ENCODE measurements at places on chromosomes 5 and 9. TPM values are rescaled to one million over a fixed set of nuclear protein-coding genes. Genes with fewer than 3 reads are reported as not detected.
A peak's percentile ranks its signal among the peaks of the same experiment; 100 is the strongest.

Gene LRRC8A
- 61.5 TPM for total RNA-seq

Gene CACNA1B
- 3.6 TPM for total RNA-seq

Gene GZMA
- total RNA-seq, result 0.36 TPM

Gene DND1
- total RNA-seq, result 0.28 TPM

Gene GMCL2
- not detected for total RNA-seq

Gene CER1
- total RNA-seq, result 694 TPM

Gene KCNMB1
- total RNA-seq, result not detected

GRCh38 chr5:151912360-151912759 is 12.3 kb downstream of the GLRA1 start:
- no peak for DNase-seq

DNA sequence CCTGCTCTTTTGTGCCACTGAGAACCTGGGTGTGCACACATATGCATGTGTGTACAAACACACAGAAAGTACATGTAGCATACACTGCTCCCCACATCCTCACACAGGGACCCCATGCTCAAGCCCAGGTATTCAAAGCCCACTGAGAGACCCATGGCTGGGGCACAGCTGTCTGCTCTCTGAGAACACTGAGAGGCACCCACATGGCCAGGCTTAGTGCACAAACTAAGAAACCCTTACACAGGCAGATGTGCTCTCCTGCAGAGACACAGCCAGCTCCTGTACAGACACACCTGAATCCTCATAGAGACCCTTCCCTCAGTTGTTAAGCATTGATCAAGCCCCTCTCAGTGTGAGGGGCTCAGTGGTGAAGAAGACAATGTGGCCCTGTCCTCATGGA is 92.5 kb downstream of the CACNA1B start:
- DNase-seq, result no peak

GRCh38 chr5:126694403-126694802 is 82.5 kb upstream of the LMNB1 start:
- peak; percentile 13 for DNase-seq

- DNase-seq, result no peak
Measured at GRCh38 chr9:81427870-81428269, 261.5 kb downstream of the TLE1 start.

- no peak for DNase-seq
Measured at GRCh38 chr5:9533096-9533495, 12.8 kb downstream of the SEMA5A start.

DNA sequence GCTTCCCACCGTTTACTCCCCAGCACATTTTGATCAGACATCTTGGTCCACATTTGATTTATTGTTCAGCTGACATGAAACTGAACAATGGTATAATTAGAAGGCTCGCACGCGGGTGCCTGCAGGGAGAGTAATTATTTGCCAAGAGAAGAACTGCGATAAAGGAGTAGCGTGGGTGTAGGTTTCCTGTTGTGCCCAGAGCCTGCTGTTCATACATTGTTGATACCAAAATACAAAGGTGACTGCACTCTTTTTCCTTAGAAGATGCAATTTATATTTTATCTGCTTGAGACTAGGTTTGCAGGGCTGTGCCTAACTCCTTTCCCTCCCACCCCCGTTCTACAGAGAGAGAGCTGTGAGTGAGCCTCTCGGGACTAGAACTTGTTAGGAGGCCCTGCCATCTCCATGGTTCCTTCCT is 241.8 kb upstream of the MSX2 start:
- no peak for DNase-seq

GRCh38 chr9:37798677-37799076 is 1.9 kb upstream of the DCAF10 start:
- no peak for DNase-seq

- no peak for DNase-seq
Measured at GRCh38 chr5:55903121-55903701, 52.1 kb downstream of the IL31RA start.

- DNase-seq, result no peak
Measured at GRCh38 chr5:158179271-158179670, 320.3 kb upstream of the CLINT1 start.

- peak; percentile 81 for DNase-seq
Measured at GRCh38 chr5:80204808-80205614, 50.8 kb downstream of the SERINC5 start.

- peak; percentile 88 for DNase-seq
Measured at GRCh38 chr5:100430268-100431195, 104.6 kb upstream of the FAM174A start.

DNA sequence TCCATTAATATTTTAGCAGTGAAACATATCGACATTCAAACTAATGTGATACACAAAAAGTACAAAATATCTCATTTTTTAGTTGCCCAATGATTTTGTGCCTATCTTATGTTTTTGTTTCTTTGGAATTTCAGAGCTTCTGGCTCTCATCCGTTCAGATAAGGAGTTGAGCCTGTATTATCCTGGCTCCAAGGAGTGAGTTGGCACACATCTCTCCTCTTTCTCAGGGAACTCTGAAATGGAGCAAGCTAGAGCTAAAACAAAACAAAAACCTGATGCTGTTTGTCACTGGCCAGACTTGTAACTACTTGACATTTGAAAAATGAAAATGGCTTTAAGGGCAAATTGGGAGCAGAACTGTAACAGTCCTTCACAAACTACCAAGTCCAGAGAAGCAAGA is 131.3 kb upstream of the SLC28A3 start:
- DNase-seq, result no peak

DNA sequence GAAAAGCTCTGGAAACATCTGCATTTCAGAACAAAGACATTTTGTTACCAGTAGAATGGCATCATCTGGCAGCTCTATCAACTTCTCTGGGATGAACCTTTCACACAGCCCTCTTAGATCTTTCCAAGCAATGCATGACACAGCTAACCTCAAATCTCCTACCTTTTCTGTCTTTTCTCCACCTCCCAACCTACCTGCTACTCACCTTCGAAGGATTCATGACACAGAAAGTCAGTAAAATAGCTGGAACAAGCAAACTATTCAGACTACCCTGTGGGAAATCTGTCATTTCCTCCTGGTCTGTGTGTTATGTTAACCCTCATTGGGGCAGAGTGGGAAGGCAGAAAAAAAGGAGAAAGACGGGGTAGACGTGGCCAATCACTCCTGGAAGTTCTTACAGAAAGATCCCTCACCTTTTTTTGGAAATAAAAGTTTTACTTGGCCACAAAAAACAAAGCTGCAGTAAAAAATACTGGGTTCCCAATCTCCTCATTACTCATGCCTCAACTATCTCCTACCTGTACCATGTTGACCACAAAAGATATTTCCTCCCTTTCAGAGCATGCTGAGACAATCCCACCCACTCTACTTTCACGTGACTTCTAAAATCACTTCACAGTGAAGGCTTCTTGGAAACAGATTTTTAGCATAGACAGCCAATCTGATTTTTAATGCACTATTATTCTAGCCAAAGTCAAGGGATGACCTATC is 362.1 kb upstream of the RFX3 start:
- DNase-seq, result no peak

DNA sequence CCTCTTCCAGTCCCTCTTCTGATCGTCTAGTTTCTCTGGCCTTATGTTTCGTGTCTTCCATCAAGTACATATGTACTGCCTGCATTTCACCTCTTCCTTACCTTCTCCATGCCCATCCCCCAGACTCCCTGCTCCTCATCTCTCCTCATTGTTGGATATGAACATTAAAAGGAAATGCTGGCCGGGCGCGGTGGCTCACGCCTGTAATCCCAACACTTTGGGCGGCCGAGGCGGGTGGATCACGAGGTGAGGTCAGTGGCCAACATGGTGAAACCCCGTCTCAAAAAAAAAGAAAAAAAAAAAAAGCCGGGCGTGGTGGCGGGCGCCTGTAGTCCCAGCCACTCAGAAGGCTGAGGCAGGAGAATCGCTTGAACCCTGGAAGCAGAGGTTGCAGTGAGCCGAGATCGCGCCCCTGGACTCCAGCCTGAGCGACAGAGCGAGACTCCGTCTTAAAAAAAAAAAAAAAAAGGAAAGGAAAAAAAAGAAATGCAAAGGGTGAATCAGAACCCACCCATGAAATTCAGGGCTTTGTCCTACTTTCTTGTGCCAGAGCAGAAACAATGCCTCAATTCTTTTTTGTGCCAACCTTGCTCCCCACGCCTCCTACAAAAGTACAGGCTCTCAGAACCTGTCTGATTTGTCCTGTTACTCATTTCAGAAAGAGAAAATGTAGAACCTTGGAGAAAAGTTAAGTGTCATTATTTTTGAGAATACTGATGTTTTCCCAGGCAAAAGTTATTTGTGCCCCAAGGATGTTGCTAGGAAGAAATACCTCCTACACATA is 1.5 kb upstream of the ZFR start:
- no peak for DNase-seq

DNA sequence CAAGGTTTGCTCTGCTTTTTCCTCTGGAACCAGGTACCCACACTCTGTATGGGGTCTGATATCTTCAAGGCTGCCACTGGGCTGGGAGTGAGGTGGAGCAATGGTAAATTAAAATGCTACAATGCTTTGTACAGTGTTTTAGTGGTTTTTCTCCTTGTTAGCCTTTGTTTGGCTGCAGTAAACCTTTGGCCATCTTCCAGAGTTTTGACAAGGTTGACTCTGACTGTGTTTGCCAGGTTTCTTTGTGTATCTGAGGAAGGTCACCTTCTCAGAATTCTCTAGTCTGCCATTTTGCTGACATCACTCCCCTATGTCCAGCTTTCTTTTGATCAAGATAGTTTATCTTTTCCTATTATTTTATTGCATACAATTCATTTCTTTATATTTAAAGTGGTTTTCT is 11.2 kb downstream of the SPATA31D1 start:
- DNase-seq, result no peak

- no peak for DNase-seq
Measured at GRCh38 chr9:137325799-137326198, 23.7 kb upstream of the NRARP start.

- DNase-seq, result peak; percentile 77
Measured at GRCh38 chr9:21434202-21435014, 5.8 kb upstream of the IFNA1 start.

DNA sequence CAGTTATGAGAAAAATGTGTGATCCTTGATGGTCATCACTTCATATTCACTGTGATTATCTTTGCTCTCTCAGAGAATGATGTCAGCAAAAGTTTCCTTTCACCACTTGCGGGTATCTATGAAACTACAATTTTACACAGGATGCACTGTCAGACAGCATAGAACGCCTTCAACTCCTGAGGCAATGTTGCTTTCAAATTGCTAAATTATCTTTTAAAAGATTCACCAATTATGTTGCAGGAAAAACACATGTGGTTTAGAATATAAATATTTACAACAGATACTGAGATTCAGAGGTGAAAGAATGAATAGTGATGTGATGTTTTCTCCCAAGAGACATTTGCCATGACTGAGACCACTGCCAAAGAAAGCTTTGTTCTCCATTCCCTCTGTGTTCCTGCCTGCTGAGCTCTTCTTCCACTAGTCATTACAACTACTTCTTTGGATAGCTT is 879.8 kb upstream of the DMAC1 start:
- no peak for DNase-seq

All from endodermal cell (in vitro differentiated cells).